ENCODE measurements at places on chromosomes 2 and 18.
A peak's percentile ranks its signal among the peaks of the same experiment; 100 is the strongest.

DNA sequence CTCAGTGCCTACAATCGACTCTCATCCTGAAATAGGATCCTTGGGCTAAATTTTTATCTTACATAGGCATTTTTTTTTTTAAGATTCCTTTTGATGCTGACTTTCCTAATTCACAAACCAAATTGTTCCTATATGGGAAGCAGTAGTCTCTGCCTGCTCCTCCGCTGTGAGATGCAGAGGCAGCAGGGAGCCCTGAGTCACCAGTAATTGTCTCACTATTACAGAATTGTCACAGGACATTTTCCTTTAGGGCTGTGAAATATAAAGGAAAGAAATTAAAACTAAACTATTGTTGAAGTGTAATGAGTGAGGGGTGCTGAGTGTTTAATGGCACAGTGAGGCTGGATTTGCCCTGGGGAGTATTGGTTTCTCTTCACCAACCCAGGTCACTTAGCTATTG lies 63.8 kb downstream of the MYO3B start:
- DNase-seq, result no peak

- DNase-seq, result peak; percentile 57
These were observed 132.1 kb downstream of the MBP start for GRCh38 chr18:77000527-77000926.

GRCh38 chr18:46067438-46068007 lies 4.5 kb downstream of the PSTPIP2 start:
- no peak for DNase-seq

DNA sequence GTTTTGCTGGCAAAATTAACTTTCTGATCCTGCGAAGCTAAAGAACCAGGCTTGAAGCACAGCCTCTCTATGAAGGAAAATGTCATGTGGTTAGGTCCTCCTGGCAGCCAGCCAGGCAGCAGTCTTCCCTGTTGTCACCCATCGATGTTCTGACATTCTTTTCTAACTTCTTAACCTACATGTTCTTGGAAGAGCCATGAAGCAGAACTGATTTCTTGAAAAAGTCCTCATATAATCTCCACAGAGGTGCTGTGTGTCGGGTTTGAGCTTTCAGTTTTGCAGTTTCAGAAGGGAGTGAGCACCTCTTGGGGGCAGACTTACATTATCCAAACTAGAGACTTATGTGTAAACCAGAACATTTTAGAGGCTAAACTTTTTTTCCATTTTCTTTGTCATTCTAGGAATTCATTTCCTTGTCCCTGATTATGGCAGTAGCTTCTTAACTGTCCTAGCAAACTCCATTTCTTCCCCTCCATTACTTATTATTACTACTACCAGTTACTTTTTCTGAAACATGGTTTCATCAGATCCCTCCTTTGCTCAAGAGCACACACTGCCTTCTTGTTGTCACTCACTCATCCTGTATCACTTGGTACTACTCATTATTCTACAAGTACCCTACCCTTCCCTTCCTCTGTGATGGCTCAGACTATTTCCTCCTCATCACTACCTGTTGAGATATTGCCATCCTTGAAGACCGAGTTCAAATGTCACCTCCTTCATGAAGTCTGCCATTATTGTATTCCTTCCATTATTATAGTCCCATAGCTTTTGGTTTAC lies 31.1 kb downstream of the DOK1 start:
- peak; percentile 6 for DNase-seq

DNA sequence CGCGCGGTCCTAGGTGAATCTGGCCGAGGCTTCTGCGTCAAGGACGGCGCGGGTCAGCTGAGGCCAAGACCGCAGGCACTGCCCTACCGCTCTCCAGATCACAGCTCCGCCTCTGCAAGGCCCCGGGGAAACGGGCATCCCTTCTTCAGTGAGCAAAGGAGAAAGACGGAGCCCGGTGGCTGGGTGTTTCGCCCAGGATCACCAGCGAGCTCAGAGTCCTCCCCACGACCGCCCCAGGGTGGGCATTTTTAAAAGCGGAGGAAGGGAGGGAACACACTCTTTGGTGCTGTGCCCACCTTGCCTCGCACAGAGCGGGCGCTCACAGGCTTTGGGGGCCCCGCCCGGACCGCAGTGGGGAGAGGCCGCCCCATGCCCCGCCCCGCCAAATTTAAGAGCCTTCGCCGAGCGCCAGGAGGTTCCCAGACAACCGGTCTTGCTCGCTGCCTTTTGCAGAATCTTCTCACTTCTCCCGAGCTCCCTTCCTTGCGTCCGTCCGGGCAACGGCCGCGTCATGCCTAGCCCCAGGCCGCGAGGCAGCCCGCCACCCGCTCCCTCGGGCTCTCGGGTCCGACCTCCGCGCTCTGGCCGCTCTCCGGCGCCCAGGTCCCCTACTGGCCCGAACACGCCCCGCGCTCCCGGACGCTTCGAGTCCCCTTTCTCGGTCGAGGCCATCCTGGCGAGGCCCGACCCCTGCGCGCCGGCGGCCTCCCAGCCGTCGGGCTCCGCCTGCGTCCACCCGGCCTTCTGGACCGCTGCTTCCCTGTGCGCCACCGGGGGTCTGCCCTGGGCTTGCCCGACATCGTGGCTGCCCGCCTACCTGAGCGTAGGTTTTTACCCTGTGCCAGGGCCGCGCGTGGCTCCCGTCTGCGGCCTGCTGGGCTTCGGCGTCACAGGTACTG lies at the start of gene NOTO:
Gene NOTO, plus strand, starts transcription at position 419 of the 899 bp plus-strand sequence. Its CDS starts 93 bp downstream, at position 512.
- DNase-seq, result no peak

GRCh38 chr18:22210311-22210754 lies 40.9 kb downstream of the GATA6 start:
- no peak for DNase-seq

DNA sequence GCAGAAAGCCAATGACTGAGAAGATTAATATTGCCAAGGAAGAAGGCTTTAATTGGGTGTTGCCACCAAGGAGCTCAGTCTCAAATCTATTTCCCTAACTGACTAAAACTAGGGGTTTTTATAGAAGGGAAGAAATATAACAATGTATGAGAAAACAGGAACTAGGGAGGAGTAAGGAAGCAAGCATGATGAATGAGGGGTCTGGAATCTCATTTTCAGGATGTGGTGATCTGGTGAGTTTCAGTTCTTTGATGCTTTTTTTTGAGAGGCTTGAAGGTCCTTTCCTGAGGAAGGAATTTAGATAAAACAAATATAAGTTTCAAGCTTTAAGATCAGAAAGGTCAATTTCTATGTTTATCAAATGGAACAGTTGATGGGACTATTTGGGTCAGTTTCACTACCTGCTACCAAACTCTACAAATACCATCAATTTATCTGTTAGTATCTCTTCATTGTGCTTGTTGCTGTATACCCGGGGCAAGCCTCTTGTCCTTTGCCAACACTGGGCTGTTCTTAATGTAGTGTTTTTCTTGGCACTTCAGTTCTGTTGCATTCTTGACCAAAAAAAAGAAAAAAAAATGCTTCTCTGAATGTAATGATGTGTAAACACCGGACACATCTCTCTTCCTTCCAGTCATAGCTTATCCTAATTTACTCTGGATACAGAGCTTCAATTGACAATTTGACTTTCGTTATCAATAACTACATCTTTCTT lies 357.0 kb downstream of the GALNT13 start:
- DNase-seq, result no peak

DNA sequence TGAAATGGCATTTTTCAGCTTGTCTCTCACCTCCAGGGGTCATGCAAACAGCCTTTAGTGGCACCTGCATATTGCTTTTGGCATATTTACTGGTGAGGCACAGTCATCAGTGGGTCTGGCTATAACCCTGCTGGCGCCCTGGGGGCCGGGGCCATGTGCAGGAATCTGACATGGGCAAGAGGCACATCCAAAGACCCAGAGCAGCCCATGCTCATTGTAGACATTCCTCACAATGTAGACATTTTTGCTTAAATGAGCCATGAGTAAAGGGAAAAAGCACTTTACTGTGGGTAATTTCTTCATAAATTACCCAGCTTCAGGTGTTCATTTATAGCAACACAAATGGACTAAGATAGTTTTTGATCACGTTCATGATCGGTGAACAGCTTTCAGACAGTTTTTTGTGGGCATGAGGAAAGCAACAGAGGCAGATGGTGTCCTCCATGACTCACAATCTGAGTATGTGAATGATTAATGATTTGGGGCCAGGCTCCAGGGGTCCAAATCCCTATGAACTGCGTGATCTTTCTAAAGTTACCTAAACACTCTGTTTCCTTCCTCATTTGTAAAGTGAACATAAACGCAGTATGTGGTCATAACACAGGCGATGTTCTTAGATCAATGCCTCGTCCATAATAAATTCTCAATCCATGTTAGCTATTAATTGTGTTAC lies 85.8 kb downstream of the LIPG start:
- no peak for DNase-seq

GRCh38 chr18:32243358-32243757 lies 53.5 kb downstream of the MEP1B start:
- no peak for DNase-seq

GRCh38 chr2:9382604-9383235 lies 40.6 kb downstream of the ITGB1BP1 start:
- DNase-seq, result no peak

- DNase-seq, result no peak
These were observed 183.3 kb upstream of the FBXO11 start for GRCh38 chr2:48089644-48090043.

DNA sequence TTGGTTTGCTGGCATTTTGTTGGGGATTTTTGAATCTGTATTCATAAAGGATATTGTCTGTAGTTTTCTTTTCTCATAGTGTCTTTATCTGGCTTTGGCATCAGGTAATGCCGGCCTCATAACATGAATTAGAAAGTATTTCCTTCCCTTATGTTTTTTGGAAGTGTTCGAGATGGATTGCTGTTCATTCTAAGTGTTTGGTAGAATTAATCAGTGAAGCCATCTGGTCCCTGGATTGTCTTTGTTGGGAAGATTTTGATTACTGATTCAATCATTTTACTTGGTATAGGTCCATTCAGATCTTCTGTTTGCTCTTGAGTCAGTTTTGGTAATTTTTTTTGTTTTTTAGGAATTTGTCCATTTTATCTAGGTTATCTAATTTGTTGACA lies 22.3 kb downstream of the KIAA1328 start:
- DNase-seq, result no peak

DNA sequence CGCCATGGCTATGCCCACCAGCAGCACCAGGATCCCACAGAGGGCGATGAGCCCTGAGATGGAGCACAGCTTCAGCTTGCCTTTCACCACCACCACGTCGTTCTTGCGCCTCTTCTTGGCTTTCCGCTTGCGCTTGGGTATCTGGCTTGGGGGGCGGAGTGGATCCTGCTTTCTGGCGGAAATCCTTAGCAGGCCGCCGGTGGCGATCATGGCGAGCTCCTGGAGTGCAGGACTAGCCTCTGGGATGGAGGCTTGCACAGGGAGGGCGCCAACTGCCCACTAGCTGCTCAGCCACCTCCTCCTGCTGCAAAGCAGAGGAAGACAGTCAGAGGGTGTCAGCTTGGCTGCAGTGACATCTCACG lies 3.5 kb downstream of the TMEM200C start:
- DNase-seq, result no peak

DNA sequence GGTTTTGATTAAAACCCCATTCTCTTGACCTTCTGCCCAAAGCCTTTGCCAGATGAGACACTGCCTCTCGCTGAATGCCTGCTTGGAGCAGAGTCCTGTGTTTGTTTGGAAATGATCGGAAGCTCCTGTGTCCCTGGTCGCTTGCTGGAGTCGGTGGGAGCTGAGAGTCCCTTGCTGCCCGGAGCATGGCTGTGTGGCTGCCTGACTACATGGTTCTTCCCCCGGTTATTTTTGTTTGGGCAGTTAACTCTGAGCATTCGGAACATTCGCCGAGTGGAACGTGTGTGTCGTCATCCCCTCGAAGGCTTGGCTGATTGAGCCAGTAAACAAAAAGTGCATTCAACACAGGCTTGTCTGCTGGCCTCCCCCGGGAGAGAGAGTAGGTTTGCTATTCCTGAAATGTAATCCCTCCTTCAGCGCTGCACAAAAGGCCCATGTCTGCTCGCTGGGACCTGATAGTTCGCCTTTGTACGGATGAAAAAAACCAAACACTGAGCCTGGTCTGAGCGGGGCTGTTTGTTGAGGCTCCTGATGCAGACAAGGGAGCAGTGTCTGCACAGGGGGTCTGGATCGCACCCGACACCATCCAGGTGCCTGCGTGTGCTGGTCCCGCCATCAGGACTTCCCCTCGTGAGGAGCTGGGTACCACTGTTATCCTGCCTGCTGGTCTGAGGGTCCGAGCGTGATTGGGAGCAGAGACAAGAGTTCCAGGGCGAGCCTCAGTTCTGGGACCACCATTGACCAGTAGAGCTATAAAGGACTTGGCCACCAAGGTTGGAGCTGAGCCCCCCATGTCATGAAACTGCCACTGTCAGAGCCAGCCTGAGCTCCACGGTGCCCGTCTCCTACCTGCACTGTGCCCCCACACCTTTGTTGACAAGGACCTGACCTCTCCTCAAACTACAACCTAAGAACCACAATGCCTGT lies 83.8 kb downstream of the AGAP1 start:
- DNase-seq, result no peak

DNA sequence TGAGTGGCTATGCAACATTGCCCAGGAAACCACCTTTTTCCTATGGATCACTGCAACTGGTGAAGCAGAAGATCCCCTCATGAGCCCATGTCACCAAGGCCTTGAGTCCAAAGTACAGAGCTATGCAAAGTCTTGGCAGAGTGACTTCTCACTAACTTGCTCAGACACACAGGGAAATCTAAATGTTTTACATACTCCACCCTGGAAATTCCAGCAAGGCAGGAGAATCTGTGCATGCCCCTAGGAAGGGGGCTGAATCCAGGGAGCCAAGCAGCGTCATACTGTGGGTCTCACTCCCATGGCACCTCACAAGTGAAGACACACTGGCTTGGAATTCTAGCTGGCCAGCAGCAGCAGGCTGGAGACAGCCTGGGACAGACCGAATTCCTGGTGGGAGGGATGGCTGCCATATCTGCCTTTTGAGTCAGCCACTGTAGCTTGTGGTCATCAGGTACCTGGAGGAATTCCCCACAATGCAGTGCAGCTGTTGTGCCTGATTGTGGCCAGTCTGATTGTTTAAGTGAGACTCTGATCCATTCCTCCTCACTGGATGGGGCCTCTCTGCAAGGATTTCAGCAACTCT lies 1817.4 kb downstream of the SUCLG1 start:
- no peak for DNase-seq

GRCh38 chr2:3035385-3036050 lies 342.1 kb downstream of the EIPR1 start:
- no peak for DNase-seq

DNA sequence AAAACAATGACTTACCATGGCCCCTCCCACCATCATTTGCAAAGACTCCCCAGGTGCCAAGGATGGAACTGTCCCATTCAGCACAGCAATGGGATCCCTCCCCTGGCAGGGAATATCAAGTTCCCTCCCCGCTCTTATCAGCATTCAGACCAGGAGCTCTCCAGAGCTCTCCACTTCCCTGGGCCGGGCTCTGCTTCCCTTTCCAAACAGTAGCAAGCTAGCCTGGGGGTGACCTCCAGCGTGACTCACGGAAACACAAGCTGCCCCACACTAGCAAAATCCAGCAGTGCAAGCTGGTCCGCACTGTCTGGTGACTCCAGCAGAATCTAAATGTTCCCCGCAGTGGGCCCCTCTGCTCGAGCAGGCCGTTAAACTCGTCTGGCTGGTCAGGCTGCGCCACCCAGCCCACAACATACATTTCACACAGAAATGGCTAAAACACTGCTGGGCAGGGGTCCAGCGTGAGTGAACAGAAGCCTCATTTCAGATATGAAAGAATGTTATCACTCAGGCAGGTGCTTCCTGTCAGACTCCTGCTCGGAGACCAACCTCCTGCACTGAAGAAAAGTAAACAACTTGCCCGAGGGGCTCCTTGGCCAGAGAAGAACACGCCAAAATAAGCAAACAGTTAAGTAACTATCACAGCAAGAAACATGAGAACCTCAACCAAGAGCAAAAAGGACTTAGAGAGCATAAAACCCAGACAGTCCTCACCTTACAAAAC lies 33.9 kb downstream of the STAT1 start:
- no peak for DNase-seq

GRCh38 chr2:184339966-184340365 lies 258.4 kb upstream of the ZNF804A start:
- no peak for DNase-seq
